ENCODE measurements at places on chromosomes 5 and 9. TPM values are rescaled to one million over a fixed set of nuclear protein-coding genes. Genes with fewer than 3 reads are reported as not detected.

Gene AFAP1L1
- total RNA-seq: 20.8 TPM

Gene PCDHA9
- total RNA-seq: 0.30 TPM

Gene HACD4
- 4.7 TPM for total RNA-seq

Gene S1PR3
- 7.9 TPM for total RNA-seq

Gene ANXA2R
- total RNA-seq: 1.8 TPM

Gene SLC6A19
- not detected for total RNA-seq

Gene ARL14EPL
- total RNA-seq: not detected

Gene TLR4
- total RNA-seq: 14.2 TPM

Gene WWC1
- 7.3 TPM for total RNA-seq

Gene SCGB3A2
- total RNA-seq: not detected

Gene SLC34A3
- not detected for total RNA-seq

Gene PCDHGA2
- total RNA-seq: 3.6 TPM

Gene FBP2
- total RNA-seq: 5.5 TPM

Gene PCDHGA12
- 3.9 TPM for total RNA-seq

Gene FAM221B
- not detected for total RNA-seq

Gene PCDH1
- 21.3 TPM for total RNA-seq

Gene TICAM2
- total RNA-seq: 2.2 TPM

- DNase-seq: peak; percentile 59
These were observed 12.8 kb upstream of the SRP19 start for GRCh38 chr5:112848116-112848811.

DNA sequence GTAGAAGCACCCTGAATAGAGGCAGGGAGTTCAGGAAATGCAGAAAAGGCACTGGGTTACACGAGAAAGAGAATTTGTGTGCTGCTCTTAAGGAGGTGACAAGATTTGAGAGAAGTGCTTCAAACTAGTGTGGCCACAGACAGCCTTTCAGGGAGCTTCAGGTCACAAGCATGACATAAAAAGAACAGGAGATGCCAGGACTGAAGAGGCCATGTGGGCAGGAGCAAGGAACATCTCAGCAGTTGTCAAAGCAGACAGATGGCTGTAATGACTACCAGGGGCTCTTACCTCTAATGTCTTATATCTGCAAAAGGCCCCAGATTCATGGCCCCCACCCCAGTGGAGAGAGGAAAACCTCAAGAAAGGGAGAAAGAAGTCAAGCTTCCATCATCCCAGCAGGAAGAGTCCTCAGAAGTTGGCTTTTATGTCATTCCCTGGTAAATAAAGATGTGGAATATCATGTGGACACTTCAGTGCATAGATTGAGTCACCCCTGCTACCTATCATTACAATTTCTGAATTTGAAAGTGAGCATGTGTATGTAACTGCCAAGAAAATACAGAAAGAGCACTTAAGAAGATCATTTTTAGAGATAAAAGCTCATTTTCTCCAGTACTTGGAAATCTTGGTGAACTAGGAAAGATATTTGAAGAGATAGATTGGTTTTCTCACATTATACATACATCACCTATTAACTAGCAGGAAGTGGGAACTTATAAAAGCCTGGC, 214.4 kb upstream of the RORB start:
- DNase-seq: no peak

GRCh38 chr5:77867194-77867691, 91.1 kb upstream of the TBCA start:
- peak; percentile 8 for DNase-seq

GRCh38 chr9:92328225-92328624, 2.5 kb downstream of the CENPP start:
- peak; percentile 51 for DNase-seq

- DNase-seq: no peak
These were observed 92.0 kb downstream of the RFX3 start for GRCh38 chr9:3433754-3434153.

GRCh38 chr5:88676637-88677375, 206.2 kb downstream of the MEF2C start:
- no peak for DNase-seq

GRCh38 chr9:28518439-28518838, 945.2 kb upstream of the C9orf72 start:
- DNase-seq: no peak

DNA sequence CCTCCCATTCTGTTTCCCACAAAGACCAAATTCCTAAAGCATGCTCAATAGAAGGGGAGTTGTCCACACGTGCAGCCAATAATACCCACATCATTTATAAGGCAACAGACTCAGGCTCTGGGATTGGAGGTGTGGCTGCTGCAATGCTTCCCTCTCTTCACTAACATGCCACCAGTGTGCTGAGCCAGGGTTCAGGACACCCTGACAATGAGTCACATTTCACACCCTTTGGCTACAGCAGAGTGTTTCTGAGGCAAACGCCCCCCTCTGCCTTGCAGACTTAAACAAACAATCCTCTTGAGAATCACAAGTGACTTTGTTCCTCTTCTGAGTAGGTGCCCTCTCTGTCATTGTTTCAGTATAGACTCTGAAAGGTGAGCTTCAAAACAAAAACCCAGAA, 189.3 kb upstream of the TLE4 start:
- no peak for DNase-seq

- no peak for DNase-seq
These were observed 110.3 kb downstream of the ARRDC3 start for GRCh38 chr5:91272858-91273257.

- DNase-seq: no peak
These were observed 1.2 kb downstream of the PRRT1B start for GRCh38 chr9:131546336-131547084.

- DNase-seq: no peak
These were observed 388.5 kb upstream of the CTNND2 start for GRCh38 chr5:12292610-12293204.

GRCh38 chr5:150758203-150758530, 650 bp downstream of the DCTN4 start:
- DNase-seq: no peak

- DNase-seq: no peak
These were observed 44.1 kb downstream of the OR2V1 start for GRCh38 chr5:181086884-181087205.

DNA sequence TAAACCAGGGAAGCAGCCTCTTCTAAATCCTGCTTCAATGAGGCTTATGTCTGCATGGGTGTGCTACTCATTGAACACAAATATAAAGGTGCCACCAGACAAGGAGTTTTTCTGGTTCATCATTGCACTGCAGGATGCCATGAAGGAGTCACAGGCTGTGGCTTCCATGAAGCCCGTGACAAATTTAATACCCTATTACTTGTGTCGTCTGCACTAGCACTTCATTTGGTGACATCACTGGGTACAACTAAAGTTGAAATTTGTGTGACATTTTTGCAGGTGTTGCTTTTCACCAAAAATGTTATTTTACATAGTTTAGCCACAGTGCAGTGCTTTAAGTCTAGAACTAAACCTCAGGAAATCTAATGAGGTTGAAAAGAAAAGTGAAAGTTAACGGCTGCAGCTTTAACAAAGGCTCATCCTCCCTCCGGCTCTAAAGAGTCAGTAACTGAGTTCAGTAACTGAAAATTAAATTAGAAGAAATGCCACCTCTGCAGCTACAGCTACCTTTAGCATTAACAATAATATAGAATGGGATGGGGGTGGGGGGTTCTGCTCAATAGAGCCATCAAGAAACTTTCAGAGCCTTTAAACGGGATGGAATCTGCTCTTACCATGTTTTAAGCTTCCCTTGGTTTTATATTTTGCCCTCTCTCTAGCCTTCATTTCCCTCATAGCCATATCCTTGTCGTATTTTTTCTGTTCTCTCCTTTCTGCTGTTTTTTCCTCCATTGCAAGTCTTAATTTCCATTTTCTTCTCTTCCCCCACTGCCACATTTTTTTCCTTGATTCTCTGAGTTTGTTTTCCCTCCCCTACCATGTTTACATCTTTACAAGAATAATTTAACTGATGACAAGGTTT, 233.8 kb upstream of the TMEM161B start:
- no peak for DNase-seq

- DNase-seq: no peak
These were observed 1.7 kb downstream of the GRIN3A start for GRCh38 chr9:101736717-101737116.

- no peak for DNase-seq
These were observed 87.0 kb downstream of the ANGPTL2 start for GRCh38 chr9:127035423-127035822.

GRCh38 chr5:73633060-73633459, 7.1 kb downstream of the ARHGEF28 start:
- no peak for DNase-seq

DNA sequence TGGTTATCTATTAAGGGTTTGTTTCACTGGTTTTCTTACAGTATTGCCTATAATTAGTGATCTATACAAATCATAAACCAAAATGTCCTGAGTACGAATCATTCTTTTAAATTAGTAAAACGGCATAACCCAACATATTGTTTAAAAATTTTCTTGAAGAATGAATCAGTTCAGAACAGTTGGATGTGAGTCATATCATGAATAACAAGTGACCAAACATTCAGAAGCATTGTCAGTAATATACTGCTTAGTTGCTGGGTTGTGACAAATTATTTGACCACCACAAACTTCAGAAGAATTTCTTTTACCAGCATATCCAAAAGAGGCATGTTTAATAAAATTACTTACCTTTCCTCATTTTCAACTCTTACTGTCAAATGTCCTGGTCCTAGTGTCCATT, 111.2 kb downstream of the UNC13B start:
- no peak for DNase-seq

GRCh38 chr5:141560725-141561483, 57.9 kb downstream of the DIAPH1 start:
- DNase-seq: peak; percentile 99

DNA sequence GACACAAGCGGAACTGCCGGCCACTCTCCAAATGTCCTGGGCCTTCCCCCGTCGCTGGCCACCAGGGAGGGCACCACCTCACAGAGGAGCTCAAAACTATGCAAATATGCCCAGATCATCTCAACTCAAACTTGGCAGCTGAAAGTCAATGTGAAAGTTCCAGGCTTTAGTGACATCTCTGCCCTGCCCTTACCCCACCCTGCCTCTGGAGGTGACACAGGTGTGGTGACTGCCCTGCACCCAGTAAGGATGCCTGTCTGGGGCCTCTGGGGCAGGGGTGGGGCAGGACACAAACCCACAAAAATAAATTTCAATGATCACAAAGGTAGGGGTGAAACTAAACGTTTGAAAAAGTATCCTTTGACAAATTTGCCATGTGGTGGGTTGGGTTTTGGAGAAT, 213.4 kb downstream of the HSPA4 start:
- DNase-seq: no peak

- DNase-seq: no peak
These were observed 118.7 kb upstream of the ADAMTS16 start for GRCh38 chr5:5021436-5021835.

- DNase-seq: no peak
These were observed 93.4 kb upstream of the ITGA2 start for GRCh38 chr5:52895572-52896413.

DNA sequence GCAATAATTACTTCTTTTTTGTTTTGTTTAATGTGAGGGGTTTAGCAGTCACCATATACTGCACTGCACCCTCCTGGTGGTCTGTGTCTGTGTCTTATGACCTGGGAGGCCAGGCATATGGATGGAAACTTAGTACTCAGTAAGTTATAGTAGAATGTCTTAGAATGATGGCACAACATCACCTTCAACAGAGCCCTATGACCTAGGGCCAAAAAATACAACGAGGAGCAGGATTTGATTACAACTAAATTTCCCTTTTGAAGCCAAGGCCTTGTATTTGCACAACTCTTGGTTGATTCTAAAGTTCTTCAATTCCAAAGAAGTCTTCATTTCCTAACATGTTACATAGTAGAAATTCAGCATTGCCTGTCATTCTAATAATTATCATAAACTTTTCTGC, 422.1 kb upstream of the PIK3R1 start:
- no peak for DNase-seq

- DNase-seq: no peak
These were observed 610.4 kb upstream of the NUDT12 start for GRCh38 chr5:104172976-104173375.

DNA sequence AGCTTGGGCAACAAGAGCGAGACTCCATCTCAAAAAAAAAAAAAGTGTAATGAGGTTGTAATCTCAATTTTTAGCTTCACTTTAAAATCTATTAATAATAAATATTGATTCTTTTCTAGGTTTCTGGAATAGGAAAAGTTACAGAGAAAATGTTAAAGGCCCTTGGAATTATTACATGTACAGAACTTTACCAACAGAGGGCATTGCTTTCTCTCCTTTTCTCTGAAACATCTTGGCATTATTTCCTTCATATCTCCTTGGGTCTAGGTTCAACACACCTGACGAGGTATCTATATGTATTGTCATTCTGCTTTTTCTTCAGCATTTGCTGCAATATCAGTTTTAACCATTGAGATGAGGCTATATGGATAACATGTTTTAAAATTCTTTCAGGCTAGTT, 26.6 kb upstream of the ANKDD1B start:
- DNase-seq: no peak

DNA sequence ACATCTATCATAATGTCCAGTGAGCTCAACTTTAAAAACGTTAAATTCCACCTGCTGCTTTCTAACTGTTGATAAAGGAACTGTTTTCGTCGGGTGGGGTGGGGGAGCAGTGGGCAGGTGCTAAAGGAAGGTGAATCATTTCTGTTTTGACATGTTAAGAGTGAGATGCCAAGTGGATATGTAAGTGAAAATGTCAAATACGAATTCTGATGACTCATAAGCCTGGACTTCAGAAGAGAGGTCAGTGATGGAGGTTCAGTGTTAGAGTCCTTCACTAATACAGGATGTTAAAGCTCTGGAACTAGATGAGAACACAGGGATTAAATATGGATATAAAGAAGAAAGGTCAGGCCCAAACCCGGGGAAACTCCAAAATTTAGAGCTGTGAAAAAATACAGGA, 617.9 kb upstream of the CTNND2 start:
- DNase-seq: no peak

DNA sequence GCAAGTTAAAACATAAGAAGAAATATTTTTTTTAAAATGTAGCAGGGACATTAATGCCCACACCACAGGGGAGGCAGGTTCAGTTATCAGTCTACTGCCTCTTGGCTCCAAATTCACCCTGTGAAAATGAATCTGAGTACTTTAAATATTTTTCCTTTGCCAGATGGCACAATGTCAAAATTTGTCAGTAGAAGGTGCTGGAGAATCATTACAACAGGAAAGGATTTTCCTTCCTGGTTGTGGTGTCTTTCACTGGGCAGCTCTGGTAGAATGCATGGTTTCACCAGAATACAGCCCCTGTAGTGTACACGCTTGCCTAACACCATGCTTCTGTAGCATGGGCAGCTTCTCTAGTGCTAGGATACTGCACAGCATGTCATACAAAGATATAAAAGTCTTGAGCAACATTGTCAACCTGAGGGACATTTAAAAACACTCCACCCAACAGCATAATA, 9.7 kb upstream of the SREK1 start:
- no peak for DNase-seq

- no peak for DNase-seq
These were observed 126.3 kb downstream of the TRIO start for GRCh38 chr5:14269395-14269794.

GRCh38 chr9:17739022-17739421, 160.2 kb downstream of the SH3GL2 start:
- DNase-seq: no peak

GRCh38 chr5:32420506-32420905, 24.0 kb downstream of the ZFR start:
- DNase-seq: no peak

All from skin of body (tissue), 3 donors.